Thyroid gland (tissue), 4 donors: ENCODE measurements at places on chromosomes 4 and X. TPM values are rescaled to one million over a fixed set of nuclear protein-coding genes. Genes with fewer than 3 reads are reported as not detected.

HSD17B13 gene
- 0.33 TPM for total RNA-seq

XPNPEP2 gene
- total RNA-seq, result 0.88 TPM

CHM gene
- total RNA-seq, result 33.6 TPM

ANKRD50 gene
- total RNA-seq, result 22.5 TPM

SNCA gene
- 5.3 TPM for total RNA-seq

DUSP9 gene
- not detected for total RNA-seq

SSX3 gene
- total RNA-seq, result not detected

CT83 gene
- total RNA-seq, result not detected

DMD gene
- 23.2 TPM for total RNA-seq

HNRNPH2 gene
- total RNA-seq, result 66.8 TPM
